ENCODE measurements at places on chromosomes 1 and 21.

DNA sequence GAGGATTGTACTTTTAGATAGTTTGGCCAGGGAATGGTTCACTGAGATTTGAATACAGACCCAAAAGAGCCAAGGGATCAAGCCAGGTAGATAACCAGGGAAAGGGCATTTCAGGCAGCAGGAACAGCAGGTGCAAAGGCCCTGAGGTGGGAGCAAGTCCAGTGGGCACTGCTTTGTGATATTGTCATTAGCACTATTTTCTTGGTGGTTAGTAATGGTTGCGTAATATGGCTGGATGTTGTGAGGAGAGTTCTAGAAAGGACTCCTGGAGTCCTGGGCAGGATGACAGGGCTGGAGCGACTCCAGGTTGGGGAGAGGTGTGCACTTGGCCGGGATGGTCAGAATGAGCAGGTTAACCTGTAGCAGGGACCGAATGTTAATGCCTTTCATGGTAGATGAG is 4.4 kb downstream of the AZIN2 start:
- DNase-seq, result no peak

DNA sequence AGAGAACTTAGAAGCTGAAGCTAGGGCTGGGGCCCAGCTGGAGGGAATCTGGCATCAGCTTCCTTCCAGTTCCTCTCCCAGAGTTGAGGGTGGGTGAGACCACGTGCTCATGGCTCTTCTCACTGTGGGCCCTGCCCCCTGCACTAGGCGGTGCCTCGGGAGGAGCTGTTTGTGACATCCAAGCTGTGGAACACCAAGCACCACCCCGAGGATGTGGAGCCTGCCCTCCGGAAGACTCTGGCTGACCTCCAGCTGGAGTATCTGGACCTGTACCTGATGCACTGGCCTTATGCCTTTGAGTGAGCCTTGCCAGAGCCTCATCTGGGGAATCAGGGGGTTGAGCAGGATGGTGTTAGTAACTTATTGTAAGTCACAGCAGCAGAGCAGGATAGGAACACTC is 16.1 kb downstream of the AKR1A1 start:
- DNase-seq, result no peak

DNA sequence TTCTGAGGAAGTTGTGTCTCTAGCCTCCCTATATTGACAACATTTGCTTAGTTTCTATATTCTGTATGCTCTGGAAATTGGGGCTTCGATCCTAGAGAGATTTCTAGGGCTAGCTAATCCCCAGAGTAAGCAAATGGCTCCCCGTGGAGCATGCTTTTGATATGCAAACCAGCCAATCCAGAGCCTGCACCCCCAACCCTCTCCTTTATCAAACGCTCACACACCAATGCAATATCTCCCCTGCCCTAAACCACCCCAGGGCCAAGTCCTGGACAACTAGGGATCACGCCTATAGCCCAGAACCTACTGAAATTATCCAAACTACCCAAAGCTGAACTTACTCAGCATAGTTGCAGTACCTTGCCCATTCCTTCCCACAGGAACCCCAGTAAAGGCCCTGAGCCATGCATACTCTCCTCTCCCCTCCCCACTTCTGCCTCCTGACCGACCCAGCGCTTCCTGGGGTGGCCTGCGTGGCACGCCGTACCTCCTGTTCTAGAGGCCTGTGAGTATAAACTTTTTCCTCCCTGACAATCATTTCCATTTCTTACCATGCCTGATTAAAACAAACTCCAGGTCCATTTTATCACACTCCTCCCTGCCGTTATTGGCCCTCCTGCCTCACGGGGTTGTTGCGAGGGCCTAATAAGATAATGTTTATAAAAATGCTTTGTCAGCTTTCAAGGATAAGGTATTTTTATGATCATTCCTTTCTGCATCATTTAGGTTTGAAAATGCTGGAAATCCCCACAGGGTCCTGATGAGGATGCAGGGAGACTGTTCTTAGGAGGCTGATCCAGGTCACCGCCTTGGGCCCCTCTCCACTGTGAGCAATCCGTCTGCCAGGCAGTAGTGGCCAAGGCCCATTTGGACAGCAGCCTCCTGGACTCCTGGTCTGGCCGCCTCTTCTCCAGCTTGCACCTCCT is 102.7 kb downstream of the TENT5C start:
- no peak for DNase-seq

DNA sequence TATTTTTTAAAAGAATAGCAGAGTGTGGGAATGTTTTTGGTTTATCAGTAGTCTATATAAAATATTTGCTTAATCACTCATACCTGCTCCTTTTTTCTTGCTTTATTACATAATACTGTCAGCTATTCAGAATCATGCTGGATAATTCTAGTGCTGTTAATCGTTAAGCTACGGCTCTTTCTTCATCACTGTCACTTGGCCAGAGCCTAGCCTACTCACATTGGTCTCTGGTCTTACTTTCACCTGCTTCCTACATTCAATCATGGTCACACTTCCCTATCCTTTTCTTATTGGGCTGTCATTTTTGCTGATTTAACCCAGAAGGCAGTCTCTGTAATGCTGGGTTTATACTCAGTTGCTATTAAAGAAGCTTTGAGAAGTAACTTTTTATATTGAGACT is 2.5 kb downstream of the KLHL20 start:
- no peak for DNase-seq

GRCh38 chr1:50559421-50559820 is 136.2 kb upstream of the DMRTA2 start:
- no peak for DNase-seq

DNA sequence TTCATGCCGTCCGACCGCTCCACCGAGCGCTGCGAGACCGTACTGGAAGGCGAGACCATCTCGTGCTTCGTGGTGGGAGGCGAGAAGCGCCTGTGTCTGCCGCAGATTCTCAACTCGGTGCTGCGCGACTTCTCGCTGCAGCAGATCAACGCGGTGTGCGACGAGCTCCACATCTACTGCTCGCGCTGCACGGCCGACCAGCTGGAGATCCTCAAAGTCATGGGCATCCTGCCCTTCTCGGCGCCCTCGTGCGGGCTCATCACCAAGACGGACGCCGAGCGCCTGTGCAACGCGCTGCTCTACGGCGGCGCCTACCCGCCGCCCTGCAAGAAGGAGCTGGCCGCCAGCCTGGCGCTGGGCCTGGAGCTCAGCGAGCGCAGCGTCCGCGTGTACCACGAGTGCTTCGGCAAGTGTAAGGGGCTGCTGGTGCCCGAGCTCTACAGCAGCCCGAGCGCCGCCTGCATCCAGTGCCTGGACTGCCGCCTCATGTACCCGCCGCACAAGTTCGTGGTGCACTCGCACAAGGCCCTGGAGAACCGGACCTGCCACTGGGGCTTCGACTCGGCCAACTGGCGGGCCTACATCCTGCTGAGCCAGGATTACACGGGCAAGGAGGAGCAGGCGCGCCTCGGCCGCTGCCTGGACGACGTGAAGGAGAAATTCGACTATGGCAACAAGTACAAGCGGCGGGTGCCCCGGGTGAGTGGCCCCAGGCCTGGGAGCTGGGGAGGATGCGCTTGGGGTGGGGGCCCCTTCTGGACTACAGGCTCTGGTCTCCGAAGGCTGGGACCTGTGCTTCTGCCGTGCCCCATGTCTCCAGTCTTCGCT is 1.1 kb downstream of the SKI start:
- DNase-seq, result peak; percentile 53

GRCh38 chr1:206457408-206458120 is 12.7 kb upstream of the IKBKE start:
- peak; percentile 26 for DNase-seq

GRCh38 chr1:185358957-185359356 is 41.9 kb upstream of the IVNS1ABP start:
- no peak for DNase-seq

DNA sequence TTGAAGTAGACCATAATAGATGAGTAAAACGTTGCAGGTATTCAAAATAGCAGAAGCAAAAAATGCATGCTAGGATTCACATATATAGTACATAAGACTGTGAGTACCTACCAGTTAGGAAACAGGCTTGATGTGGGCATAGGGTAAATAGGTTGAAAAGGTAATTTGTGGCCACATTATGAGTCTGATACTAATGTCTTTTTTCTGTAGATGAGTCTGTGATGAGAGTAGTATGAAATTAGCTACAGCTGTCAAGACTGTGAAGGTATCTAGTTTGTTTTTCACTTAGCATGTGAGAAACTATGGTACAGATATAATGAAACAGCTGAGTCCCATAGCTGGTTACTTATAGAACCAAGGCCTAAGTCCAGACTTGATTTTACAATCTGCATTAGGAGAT is 12.4 kb upstream of the SPATA1 start:
- DNase-seq, result no peak

DNA sequence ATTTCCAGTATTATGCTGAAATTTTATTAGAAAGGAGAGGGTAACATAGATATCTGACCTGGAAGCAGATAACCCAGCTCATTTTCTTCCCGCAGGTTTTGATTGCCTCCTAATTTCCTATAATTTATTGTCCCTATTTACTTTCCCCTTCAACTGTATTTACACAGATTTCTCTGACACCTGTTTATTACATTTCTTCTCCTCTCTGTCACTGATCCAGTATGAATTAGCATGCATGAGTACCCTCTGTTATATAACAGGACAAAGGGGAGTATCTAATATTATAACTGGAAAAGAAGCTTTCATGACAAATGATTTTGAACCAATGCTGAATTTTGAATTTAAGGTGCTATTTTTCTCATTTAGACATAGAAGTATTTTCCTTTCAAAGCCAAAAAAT is 37.4 kb downstream of the DENND1B start:
- DNase-seq, result no peak

DNA sequence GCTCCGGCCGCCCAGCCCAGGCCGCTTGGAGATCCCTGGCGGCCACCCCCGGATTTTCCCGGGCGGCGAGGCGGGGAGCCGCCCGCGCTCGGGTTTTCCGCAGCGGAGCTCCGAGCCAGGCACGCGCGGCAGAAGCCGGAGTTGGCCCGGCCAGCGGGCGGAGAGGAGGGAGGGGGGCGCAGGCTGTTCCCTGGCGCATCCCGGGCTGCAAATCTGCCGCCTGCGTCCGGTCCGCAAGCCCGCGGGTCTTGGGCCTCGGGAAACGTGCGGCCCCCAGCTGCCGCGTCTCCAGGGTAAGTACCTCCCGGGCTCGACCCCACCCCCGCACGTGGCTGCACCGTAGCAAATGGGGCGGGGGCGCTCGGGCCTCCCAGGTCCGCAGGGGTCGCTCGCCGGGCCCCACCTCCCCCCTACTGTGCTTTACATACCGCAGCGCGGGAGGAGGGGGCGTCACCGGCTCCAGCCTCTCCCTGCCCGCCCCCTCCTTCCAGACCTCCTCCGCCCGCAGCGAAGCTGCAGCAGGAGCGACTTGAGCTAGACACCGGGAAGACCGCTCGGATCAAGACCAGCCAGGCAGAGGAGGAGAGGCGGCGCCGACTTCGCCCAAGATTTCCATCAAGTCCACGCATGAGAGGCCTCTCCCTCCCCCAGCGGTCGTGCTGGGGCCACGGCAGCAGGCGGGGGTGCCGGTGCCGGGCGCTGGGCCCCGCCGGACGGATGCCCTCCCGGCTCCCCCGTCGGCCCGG is 1.6 kb downstream of the TMEM200B start:
- no peak for DNase-seq

- DNase-seq, result no peak
Observed at GRCh38 chr1:160309571-160309970, 24.6 kb upstream of the PEX19 start.

DNA sequence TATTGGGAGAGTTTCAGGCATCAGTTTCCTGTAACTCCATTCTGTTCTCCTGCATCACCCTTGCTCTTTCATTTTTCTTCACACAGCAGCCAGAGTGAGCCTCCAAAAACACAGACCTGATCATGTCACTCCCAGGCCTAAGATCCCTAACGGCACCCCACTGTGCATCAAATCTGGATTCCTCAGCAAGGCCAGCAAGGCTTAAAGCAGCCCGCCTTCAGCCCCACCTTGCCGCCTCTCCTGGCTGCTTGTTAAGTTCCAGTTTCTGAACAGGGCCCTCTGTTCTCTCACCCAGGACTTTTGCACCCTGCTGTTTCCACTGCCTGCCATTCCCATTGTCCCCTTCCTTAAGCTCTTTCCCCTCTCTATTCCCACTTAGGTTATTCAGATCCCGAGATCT is 29.3 kb downstream of the C1orf116 start:
- DNase-seq, result no peak

GRCh38 chr1:72284348-72285073 is 2.2 kb upstream of the NEGR1 start:
- DNase-seq, result peak; percentile 84

DNA sequence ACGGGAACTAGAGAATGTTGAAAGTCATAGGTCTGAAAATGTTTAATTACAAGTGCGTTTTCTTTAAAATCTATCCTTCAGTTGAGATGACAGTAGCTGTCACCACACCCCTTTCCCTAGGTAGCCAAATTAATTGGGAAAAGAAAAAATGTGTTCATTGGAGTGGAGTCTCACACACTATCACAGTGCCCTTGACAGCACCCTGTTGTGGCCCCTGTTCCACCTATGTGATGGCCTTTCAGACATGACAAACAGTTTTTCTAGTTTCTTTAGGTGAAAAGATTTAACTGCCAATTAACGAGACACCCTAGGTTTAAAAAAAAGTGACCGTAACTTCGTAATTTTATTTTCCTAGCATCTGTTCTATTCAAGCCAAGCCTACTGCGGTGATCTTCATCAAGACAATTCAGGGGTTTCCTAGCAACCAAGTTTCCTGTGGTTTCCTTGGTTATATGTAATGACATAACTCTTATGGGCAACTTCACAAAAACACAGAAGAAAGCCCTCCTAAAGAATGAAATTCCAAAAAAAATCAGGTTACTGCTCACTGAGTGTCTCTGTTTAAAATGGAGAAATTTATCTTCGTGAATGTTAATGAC is 298.3 kb downstream of the PDE4B start:
- DNase-seq, result peak; percentile 29

- no peak for DNase-seq
Observed at GRCh38 chr1:114703242-114703641, 7.9 kb upstream of the AMPD1 start.

GRCh38 chr1:232519186-232519585 is 110.7 kb downstream of the SIPA1L2 start:
- no peak for DNase-seq

DNA sequence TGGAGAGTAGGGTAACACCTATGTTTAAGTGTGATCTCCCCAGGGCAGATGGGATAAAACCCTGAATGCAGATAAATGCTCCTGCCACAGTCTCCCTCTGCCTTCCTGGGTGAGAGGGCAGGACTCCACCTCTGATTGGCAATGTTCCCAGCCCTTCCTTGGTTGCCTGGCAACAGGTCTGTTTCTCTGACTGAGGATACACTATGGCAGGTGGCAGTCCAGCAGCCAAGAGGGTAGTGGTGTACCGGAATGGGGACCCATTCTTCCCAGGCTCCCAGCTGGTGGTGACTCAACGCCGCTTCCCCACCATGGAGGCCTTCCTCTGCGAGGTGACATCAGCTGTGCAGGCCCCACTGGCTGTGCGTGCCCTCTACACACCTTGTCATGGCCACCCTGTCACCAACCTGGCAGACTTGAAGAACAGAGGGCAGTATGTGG is at the start of gene DCDC2B:
Gene DCDC2B (plus strand): TSS at position 199 of the 438 bp plus-strand sequence. CDS start 5 bp downstream, at position 204.
- peak; percentile 65 for DNase-seq

GRCh38 chr1:43781574-43781973 is 74.2 kb downstream of the ST3GAL3 start:
- DNase-seq, result no peak

- DNase-seq, result peak; percentile 4
Observed at GRCh38 chr1:45172005-45172404, 34.4 kb downstream of the ZSWIM5 start.

GRCh38 chr21:44761011-44761729 is 40.5 kb downstream of the UBE2G2 start:
- DNase-seq, result no peak

All from HT1080 (cell line).